ENCODE measurements at places on chromosomes 16 and 17.

GRCh38 chr17:58956997-58957724 is 149.5 kb downstream of the TRIM37 start:
- DNase-seq = no peak

DNA sequence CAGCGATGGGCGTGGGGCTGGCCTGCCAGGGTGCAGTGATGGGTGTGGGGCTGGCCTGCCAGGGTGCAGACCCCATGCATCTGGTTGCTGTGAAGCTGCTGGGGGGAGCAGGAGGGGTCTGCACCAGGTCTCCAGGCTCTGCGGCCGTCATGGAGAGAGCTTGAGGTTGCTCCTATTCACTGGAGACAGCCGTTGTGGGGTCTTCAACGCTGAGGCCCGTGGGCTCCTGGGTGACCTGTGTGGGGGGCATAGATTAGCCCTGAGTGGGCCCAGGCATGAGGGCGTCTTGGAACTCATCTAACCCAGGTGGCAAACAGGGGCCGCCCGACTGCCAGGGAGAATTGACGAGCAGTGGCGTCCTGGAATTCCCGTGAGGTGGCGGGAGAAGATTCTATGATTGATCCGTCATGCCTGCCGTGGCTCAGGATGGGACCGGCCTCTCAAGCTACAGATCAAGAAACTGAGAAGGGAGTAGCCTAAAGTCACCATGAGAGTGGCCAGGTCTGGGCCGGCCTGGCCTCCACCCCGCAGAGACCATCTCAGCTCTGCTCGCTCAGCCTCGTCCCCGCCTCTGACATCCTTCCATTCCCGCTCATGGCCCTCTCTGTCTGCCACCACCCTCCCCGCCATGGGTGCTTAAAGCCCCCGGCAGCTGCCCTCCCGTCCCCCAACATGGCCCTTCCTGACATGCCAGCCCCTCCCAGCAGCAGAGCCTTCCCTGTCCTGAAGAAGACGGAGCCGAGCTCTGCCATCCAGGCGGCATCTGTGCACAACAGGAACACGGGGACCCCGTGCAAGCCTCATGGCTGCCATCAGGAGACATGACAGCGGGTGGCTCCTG is 50.7 kb upstream of the ACSF3 start:
- DNase-seq = no peak

DNA sequence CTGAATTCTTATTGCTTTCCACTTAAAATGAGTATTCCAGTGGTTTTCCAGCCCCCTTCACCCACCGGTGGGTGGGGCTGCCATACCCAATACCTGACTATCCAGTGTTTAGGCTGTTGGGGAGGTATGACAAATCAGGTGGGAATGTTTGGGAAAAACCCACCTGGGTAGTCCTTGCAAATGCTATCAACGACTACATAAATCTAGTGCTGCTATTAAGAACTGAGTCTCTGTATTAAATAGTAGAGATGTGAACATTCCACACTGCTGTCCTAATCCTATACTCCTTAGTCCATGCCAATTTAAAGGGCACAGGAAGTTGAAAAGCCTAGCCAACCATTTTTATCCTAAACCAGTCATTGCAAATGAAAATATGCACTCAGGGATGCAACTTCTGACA is 126.6 kb downstream of the AXIN2 start:
- no peak for DNase-seq

DNA sequence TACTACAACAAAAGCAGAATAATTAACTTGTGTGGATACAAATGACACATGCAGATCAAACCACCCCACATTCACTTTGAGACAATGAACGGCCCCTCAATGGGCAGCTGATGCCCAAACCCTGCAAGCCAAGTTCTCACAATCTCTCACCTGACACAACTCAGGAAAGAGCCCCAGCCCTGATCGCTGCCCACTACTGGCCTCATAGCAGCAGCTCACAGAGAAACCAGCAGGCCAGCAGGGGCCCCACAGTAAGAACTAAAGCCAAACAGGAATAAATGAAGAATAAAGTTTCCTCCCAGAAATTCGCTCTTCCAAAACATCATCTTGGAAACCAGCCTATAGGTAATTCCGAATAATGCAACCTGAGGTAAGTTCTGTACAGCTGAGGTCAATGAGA is 7.7 kb downstream of the AKTIP start:
- no peak for DNase-seq

DNA sequence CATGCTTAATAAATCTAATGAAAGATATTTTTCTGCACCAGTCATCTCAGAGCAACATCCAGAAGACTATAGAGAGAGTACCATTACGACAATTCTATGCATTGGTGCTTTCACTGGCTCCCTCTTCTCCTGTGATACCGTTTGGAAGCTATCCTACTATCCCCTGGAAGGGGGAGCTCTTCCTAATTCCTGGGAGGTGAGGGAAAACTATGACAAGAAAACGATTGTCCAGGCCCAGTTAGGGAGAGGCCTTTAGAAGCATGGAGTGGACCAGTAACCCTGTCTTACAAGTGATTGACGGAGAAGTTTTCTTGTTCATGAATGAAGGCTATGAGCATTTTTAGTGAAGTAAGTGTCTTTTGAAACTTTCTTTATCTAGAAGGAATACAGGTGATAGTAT is 150.2 kb downstream of the TANC2 start:
- DNase-seq = no peak

DNA sequence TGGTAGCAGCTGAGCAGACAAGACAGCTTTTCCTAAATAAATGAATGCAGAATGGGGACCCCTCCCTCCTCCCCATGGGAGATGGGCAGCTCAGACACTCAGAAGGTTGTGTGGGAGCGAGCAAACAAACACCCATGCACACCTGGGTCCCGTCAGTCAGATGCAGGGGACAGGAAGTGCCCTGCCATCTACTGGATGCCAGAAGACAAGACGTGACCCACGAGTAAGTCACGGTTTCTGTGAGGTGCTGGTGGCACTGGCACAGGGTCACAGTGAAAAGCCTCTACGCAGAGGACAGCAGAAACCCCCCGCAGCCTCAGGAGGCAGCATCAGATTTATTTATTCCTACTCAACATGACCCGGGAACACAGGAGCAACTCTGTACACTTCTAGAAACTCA is 8.4 kb downstream of the HBQ1 start:
- DNase-seq = no peak

DNA sequence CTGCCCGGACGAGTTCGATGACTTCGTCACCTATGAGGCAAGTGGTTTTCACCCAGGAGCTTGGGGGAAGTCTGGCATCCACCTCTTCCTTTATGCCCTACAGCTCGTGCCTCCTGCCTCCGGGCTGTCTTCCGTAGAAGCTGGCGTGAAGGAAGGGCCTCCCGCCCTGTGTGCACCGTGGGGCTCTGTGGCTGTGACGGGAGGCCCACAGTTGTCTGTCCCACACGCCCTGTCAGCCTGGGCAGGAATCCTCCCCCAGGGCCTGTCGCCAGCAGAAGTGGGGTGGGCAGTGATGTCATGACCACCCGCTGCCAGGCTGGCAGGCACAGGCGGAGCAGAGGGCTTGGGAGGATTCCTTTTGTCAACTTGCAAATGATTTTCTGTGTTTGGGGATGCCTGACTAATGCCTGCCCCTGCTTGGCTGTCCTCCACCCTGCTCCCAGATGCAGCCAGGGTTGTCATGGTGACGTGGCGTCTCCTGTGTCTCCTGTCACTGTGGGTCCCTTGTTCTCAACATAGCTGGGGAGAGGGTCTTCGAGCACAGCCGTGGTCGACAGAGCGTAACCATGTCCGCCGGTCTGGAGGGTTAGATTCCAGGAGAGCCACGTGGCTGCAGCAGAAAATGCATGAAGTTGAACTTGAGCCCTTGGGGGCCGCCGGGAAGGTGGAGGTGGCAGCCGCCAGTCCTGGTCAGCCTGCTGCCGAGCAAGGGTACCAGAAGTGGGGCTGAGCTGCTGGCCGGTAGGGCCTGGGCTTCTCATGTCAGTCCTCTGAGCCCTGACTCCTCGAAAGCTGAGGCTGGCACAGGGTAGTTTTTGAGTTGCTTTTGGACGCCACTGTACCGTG is 46.1 kb downstream of the RAB11FIP3 start:
- no peak for DNase-seq

DNA sequence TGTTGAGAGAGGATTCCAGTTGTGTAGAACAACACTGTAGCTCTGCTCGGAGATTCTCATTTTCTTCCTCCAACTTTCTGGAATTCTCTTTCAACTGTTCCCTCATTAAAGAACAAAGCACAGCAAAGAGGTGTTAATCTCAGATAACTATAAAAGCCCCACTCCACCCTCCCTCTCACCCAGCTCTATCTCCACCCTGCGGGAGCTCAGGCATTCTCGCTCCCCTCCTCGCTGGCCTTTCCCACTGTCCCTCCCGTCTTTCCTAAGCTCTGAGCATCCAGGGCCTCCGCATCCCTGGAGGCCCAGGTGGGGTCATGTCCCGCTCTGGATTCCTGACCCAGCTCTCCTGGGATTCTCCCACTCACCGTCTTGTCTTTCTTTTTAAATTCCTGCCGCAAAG is 35.1 kb downstream of the DHX38 start:
- DNase-seq = no peak

- no peak for DNase-seq
These were observed 198.5 kb upstream of the HS3ST4 start for GRCh38 chr16:25493136-25493811.

GRCh38 chr16:85354686-85355514 is 242.6 kb upstream of the CIBAR2 start:
- DNase-seq = peak; percentile 99

DNA sequence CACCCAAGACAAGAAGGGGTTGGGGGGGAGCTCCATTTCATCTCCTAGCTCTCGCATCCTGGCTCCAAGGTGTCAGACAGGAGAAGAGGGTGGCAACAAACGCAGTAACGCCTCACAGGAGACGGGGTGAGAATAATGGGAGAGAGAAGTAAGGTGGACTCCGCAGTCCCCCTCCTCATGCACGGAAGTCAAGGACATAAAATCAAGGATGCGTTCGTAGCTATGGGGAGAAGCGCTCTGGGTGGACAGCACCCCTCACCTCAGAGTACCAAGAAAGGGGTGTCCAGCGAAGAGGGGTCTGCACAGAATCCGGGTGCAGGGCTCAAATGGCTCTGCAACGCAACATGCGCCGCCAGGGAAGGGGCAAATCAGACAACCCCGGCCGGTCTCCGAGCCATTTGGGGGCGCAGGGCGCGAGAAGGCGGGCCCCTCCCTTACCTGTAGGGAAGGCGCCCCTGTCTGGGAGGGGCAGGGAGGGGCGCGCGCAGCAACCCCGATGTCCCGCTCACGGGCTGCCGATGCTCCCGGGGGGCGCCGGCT is 555 bp downstream of the HDAC5 start:
- no peak for DNase-seq
